Dermis microvascular lymphatic vessel endothelial cell (primary cell): ENCODE measurements at places on chromosomes 5 and 9.

- DNase-seq = no peak
Measured at GRCh38 chr9:135394131-135394530, 85.5 kb upstream of the PPP1R26 start.

DNA sequence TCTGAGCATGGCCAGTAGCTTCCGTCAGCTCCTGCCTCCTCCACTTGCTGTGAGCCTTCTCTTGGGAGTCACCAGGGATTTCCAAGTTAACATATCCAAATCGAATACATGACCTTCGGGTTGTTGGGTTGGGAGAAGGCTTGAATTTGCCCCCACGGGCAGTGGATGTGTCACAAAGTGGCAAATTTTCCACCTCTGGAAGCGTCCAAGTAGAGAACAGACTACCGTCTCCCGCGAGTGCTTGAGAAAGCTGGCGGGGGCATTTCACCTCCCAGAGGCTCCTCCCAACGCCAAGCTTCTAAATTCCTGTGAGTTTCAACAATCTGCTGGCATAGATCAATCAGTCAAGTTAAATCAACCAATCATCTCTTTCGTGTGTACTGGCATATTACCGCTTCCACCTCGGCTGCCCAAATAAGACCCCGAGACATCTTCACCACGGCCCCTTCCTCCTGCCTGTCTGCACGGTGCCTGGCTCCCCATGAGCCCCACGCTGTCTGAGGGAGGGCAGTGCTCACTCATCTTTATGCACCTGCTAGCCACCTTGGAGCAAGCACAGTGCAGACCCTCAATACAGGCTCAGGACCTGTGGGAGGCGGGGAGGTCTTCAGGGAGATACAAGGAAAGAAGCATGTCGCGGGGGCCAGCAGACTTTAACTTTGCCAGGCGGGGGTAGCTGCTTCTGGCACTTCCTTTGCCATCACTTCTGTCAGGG, 79.1 kb downstream of the MRPL36 start:
- no peak for DNase-seq

DNA sequence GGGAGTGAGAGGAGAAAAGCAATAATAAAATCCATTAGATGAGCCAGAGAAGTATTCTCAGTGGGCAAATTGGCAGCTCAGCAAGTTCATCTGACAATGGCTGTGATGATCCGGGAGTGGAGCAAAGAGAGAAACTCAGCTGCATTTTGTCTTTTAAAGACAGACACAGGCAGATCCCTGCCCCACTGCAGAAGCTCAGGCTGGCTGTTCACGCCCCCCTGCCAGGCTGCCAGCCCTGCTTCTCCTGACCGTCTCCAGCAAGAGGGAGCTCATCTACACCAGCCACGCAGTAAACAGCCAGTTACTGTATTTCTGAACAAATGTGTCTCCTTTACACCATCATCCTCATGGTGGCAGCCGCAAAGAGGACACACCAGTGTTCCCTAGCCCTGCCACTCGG, 114.3 kb upstream of the SARDH start:
- no peak for DNase-seq

DNA sequence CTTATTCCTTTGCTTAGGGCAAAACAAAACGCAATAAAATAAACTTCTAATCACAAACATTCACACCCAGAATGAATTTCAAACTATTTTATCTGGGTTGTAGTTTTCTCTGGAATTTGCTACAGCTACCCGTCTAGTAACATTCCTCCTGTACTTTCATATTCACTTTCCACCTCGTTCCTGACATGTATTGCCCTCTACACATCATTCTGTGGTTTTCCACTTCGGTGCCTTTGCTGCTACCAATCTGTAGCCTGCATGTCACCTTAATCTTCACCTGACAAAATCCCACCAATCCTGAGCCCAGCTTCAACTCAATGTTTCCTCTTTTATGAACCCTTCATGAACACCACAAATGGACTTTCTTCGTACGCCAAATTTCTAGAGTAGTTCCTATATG, 694.1 kb upstream of the C9orf72 start:
- no peak for DNase-seq

- no peak for DNase-seq
Measured at GRCh38 chr9:80883826-80884579, 805.3 kb downstream of the TLE1 start.

- DNase-seq = no peak
Measured at GRCh38 chr9:132947756-132948155, 3.3 kb upstream of the TSC1 start.

GRCh38 chr5:147965715-147966114, 59.4 kb upstream of the C5orf46 start:
- no peak for DNase-seq

GRCh38 chr5:174320051-174320450, 274.5 kb downstream of the NSG2 start:
- no peak for DNase-seq

GRCh38 chr5:120735076-120735475, 271.0 kb downstream of the PRR16 start:
- DNase-seq = no peak

- no peak for DNase-seq
Measured at GRCh38 chr9:131468031-131468430, 34.7 kb upstream of the POMT1 start.

GRCh38 chr5:17019324-17019723, 83.2 kb upstream of the MYO10 start:
- DNase-seq = no peak

DNA sequence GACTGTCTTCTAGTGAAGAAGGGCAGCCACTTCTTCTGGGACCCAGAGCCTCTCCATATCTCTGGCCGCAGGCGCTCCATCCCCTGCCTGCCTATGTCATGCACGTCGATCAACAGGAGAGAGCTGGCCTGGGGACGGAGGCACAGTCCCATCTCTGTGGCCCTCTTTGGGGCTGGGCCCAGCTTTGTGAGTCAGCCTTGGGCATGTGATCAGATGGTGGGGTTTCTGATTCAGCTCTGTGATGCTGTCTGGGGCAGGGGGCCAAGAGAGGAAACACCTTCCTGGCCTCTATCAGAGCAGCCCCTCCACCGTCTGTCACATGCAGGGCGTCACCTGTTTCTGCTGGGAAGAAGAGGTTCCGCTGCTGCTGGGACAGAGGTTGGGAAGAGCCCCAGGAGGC, 72.6 kb downstream of the MVB12B start:
- peak; percentile 52 for DNase-seq

GRCh38 chr5:165305596-165305995, 1800.2 kb downstream of the MAT2B start:
- DNase-seq = no peak

GRCh38 chr5:59598547-59598874, 295.0 kb downstream of the PDE4D start:
- DNase-seq = no peak

DNA sequence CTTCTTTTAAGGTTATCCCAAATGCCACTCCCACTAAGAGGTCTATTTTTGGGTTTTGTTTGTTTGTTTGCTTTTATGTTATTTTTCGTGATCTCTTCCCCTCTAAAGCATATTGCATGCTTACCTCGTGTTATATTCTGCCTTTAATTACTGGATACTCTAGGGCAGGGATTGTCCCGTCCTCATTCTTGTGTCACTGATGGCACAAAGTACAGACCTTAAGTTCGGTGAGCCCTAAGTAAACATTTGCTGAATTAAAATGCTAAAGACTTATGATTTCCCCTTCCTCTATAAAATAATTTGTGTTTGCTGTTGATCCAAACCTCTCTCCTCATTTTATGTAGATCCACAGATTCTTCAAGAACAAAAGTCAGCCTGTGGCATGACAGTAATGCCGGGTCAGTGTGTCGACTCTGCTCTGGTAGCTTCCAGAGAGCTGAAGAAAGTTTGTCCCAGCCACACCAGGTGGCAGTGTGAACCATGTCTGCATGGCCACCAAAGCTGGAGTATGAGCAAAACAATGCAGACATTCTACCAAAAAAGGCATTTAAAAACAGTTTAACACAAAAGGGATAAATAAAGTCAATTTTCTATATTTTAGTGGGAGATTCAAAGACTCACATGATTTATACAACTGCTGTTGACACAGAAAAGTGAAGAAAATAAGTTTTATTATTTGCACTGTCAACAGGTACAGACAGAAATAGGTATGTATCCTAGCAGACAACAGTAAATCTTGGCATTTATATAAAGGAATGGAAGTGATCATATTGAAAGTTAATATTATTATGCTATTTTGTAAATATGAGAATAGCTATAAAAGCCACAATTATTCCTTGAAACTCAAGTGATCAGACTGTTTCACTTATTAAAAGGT, 17.9 kb upstream of the POC5 start:
- DNase-seq = peak; percentile 17

- peak; percentile 38 for DNase-seq
Measured at GRCh38 chr5:99248066-99248465, 319.3 kb upstream of the CHD1 start.

DNA sequence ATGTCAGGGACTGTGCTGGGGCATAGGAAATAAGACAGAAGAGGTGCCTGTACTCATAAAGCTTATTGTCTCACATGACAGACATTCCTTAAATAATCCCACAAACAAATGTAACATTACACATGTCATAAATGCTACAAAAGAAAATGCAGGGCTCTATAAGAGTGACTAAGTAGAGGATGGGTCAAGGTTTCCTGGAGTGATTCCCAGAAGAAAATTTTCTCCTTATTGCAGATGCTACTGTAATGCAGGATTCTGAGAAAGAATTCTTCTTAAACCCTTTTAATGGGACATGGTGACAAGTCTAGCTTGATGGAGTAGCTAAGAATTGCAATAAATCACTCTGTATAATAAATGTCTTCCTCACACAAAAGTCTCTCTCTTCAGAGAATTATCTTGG, 55.7 kb downstream of the SH3TC2 start:
- DNase-seq = no peak

DNA sequence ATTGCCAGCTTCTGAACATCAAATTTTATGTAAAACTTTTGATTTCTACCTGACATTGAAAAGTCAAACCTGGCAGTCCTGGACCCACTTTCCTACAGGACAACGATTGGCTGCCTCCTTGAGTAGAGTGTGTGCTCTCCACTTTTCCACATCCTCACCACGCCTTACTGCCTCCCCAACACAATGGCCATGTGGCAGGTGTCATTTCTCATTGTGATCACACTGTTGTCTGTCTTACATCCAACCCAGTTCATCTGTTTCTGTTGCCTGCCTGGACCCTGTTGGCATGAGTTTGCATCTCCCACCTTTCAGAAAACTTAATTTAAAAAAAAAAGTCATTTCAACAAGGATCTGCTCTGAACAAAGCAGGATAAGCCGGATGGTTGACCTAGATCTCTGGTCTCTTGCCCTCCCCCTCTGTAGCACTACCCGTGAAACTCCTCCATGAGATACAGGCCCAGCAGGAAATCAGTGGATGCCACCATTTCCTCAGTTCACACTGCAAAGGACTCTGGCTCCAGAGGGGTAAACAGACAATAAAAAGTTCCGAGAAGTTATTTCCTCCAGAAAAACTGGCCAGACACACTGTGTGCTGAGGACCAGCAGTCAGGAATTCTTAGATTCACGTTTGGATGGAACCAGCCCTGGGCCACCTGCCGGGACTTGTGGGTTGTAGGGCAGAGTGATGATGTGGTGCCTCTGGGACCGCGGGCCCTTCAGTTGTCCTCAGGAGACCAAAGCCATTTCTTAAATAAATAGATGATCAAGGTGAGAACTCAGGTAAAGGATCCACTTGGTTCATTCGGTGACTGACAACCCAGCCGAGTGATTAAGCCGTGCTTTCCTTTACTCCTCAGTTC, 48.6 kb downstream of the AMBP start:
- peak; percentile 10 for DNase-seq

GRCh38 chr9:33011831-33012230, 10.4 kb upstream of the APTX start:
- no peak for DNase-seq
